Activated CD4-positive, alpha-beta T cell treated with anti-CD3 and anti-CD28 coated beads for 24 hours (primary cell): ENCODE measurements at places on chromosomes 3 and 15.

- no peak for DNase-seq
Measured at GRCh38 chr15:89475661-89476060, 20.7 kb downstream of the RHCG start.

GRCh38 chr3:147159141-147159540, 247.2 kb downstream of the ZIC4 start:
- no peak for DNase-seq

DNA sequence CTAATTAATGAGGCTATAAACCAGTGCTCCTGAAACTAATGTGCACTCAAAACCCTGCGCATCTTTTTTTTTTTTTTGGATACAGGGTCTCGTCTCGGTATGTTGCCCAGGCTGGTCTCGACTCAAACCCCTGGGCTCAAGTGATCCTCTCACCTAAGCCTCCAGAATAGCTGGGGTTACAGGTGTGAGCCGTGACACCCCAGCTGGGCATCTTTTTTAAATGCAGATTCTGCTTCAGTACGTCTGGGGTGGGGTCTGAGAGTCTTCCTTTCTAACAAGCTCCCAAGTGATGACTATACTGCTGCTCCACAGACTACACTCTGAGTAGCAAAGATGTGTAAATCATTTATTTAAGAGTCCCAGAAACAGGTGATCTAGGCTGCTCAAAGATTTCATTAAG, 73.0 kb downstream of the BFSP2 start:
- DNase-seq, result no peak

GRCh38 chr15:23384371-23384770, 29.8 kb downstream of the GOLGA8S start:
- DNase-seq, result no peak
